ENCODE measurements at places on chromosomes 16 and 17. TPM values are rescaled to one million over a fixed set of nuclear protein-coding genes. Genes with fewer than 3 reads are reported as not detected.
A peak's percentile ranks its signal among the peaks of the same experiment; 100 is the strongest.

The IRX5 gene
- 1.00 TPM for total RNA-seq

GRCh38 chr16:4678596-4678995 is 14.8 kb upstream of the NUDT16L1 start:
- DNase-seq: no peak

DNA sequence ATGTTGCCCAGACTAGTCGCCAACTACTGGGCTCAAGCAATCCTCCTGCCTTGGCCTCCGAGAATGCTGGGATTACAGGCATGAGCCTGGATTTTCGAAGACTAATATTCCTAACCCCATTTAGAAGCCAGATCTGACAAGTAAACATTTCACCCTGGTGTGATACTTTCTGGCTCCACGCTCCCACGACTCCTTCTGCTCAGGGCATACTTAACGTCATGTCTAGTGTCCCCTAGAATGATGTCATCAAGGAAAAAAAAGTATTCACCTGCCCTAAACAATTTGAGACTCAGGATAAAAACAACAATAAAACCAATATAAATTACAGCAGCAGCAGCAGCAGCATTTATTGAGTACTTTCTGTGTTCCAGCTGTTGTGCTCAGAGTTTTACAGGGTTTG is 13.2 kb downstream of the ITGB3 start:
- DNase-seq: no peak

- peak; percentile 99 for DNase-seq
These were observed at the start of gene SRSF2 for GRCh38 chr17:76737082-76737675. TSS of gene SRSF2 (minus strand) at chr17:76737331. CDS start at chr17:76737160, 171 bp downstream.

- peak; percentile 86 for DNase-seq
These were observed at the start of gene CARHSP1 for GRCh38 chr16:8868416-8869211. TSS of gene CARHSP1 (minus strand) at chr16:8869006. CDS start at chr16:8859328, 9,678 bp downstream.

GRCh38 chr16:86945166-86945900 is 367.0 kb downstream of the FOXL1 start:
- no peak for DNase-seq

DNA sequence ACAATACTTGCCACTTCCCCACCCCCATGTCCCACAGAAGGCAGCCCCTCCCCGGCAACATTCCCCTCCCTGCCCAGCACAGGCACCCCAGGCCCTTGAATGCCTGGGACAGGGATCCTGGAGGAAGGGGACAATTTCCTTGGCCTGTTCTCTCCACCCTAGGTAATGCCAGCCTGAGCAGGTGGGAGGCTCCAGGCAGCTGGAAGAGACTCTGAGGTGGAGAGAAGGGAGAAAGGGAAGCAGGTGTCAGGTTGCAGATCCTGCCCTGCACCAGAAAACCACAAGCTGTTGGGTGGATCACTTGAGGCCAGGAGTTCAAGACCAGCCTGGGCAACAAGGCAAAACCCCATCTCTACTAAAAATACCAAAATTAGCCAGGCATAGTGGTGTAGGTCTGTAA is 8.9 kb downstream of the MPP2 start:
- no peak for DNase-seq

GRCh38 chr16:88992351-88993165 is 15.6 kb upstream of the CBFA2T3 start:
- no peak for DNase-seq
